Osteoblast (primary cell): ENCODE measurements at places on chromosomes 3 and 15.
A peak's percentile ranks its signal among the peaks of the same experiment; 100 is the strongest.

GRCh38 chr3:56787784-56788256, 13.9 kb downstream of the ARHGEF3 start:
- DNase-seq = no peak

- DNase-seq = no peak
Measured at GRCh38 chr3:9898467-9899241, 4.0 kb upstream of the IL17RE start.

DNA sequence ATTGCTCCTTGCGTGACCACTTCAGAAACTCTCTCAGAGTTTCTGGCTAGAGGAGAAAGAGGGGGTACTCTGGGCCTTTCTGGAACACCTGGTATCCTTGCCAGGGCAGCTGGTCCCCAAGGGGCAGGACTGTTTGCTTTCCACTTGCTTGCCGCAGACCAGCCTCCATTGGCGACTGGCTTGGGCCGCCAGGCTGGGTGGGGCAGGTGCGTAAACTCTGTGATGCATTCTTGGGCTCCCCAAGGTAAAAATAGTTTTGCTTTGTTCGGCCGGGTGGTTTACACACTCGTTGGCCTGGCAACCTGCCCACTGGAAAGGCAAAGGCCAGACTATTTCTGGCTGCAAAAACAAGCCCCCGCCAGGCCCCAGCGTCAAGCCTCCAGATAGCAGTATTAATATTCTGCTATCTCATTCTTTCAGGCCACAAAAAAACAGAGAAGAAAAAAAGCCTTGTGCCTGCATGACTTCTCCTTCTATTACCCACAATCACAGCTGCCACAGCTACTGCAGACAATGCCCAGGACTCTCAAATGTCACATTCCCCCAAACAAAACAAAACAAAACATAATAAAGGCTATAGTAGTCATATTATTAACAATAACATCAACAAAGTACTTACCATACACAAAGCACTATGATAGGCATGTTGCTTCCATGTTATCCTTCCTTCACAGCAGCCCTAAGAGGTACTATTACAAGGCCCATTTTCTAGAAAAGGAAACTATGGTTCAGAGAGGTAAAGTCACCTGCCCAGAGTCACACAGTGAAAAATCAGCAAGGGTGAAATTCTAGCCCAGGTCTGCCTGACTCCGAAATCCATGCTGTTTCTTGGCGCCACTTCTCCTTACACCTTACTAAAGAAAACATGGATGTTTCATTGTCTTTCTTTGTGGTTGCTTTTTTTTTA, 14.0 kb upstream of the SSUH2 start:
- no peak for DNase-seq

DNA sequence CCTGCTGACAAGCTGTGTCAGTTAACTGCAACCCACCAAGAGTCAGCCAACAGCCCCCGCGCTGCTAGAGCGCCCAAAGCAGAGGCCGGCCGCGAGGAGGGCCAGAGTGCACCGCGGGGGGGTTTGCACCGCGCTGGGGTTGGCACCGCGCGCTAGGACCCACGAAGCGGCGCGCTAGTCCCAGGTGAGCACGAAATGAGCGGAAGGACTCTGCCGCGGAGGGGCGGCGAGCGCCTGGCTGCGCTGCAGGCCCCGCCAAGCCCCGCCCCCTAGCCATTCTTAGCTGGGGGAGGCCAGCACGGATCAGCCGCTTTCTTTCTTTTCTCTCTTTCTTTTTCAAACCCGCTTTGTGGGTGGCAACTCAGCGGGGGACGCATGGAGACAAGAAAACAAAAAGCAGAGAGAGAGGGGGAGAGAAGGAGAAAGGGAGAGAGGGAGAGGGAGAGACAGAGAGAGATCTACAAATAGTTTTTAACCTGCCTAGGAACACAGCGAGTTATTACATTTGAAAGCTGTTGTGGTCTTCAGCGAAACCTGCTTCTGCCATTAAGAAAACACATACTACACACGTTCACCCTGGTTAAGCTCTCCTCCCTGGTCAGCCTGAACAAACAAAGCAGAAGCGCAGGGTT, 6.9 kb upstream of the FOXB1 start:
- peak; percentile 50 for DNase-seq
